ENCODE measurements at places on chromosomes 5 and 9. TPM values are rescaled to one million over a fixed set of nuclear protein-coding genes. Genes with fewer than 3 reads are reported as not detected.

- no peak for DNase-seq
- no peak overlapping the region for H3K4me3 ChIP-seq
- H3K27ac ChIP-seq, result no peak overlapping the region
- H3K4me1 ChIP-seq, result no peaks in the 10 kb centered on the region
- H3K36me3 ChIP-seq, result no peaks in the 10 kb centered on the region
Observed at GRCh38 chr5:53350991-53351770, 129.2 kb upstream of the FST start.

DNA sequence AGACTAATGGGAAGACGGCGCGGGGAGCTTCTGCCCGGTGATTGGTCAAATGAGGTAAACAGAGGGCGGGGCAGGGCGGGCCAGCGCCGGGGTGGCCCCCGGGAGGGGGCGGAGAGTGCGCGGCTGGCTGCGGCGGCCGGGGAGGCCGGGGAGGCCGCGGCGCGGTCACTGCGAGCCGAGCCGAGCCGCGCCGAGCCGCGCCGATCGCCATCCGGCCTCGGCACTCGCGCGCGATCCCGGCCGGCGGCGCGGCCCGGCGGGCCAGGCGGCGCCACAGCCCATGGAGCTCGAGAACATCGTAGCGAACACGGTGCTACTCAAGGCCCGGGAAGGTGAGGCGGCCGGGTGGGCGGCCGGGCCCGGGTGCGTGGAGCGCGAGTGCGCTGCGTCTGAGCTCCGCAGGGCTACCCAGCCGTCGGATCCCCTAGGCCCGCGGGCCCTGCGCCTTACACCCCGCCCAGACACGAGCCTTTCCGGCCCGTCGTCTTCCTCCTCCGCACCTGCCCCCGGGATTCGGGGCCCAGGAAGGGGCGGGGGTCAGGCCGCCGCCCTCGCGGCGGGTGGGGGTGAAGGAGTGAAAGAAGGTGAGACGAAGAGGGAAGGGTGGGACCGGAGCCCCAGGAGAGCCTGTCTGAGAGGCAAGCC is at the start of gene GRK6:
TSS of gene GRK6 (plus strand) at position 111 of the 645 bp plus-strand sequence. CDS start at position 281, 170 bp downstream.
- peak within 1 kb of the TSS; percentile 78 for H3K4me3 ChIP-seq
- peak within 1 kb of the TSS; percentile 96 for H3K27ac ChIP-seq
- peaks cover 42% of the 10 kb centered on the region for H3K4me1 ChIP-seq
- H3K27me3 ChIP-seq, result no peaks in the 10 kb centered on the region
- DNase-seq, result no peak
- H3K36me3 ChIP-seq, result peaks cover 25% of the 10 kb centered on the region

- DNase-seq, result no peak
- H3K4me1 ChIP-seq, result peaks cover 8% of the 10 kb centered on the region
- H3K27ac ChIP-seq, result peak overlapping the region; percentile 4
- H3K4me3 ChIP-seq, result no peak overlapping the region
- H3K27me3 ChIP-seq, result no peaks in the 10 kb centered on the region
Observed at GRCh38 chr5:143890487-143890886, 78.5 kb downstream of the HMHB1 start.

- no peak overlapping the region for H3K27ac ChIP-seq
- no peaks in the 10 kb centered on the region for H3K27me3 ChIP-seq
- H3K36me3 ChIP-seq, result peaks cover 49% of the 10 kb centered on the region
- H3K4me3 ChIP-seq, result no peak overlapping the region
- no peak for DNase-seq
Observed at GRCh38 chr5:138947780-138948179, 72.6 kb upstream of the LRRTM2 start.

- H3K27ac ChIP-seq, result no peak overlapping the region
- no peaks in the 10 kb centered on the region for H3K36me3 ChIP-seq
- H3K27me3 ChIP-seq, result no peaks in the 10 kb centered on the region
- no peaks in the 10 kb centered on the region for H3K4me1 ChIP-seq
- H3K4me3 ChIP-seq, result no peak overlapping the region
Observed at GRCh38 chr5:75933489-75933888, 149.7 kb upstream of the SV2C start.

DNA sequence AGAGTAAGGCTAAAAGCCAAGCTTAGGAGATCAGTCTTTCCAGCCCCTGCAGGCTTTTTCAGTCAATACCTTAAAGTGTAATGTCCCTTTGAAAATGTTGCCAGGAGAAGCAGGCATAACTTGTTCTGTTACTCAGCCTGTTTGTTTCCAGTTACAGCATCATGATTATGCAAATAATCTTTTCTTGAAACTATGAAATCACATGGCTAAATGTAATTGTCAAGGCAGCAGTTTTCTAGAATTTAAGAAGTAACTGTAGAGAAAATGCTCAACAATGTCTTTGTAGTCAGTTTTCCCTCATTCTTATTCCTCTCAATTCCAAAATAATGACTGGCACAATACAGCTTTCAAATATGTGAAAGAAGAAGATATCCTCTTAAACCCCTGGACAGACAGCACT is 1.9 kb upstream of the GPR107 start:
- H3K27me3 ChIP-seq, result no peaks in the 10 kb centered on the region
- H3K4me1 ChIP-seq, result peaks cover 14% of the 10 kb centered on the region
- H3K4me3 ChIP-seq, result no peak overlapping the region
- no peaks in the 10 kb centered on the region for H3K36me3 ChIP-seq
- no peak overlapping the region for H3K27ac ChIP-seq

- H3K27ac ChIP-seq, result no peak overlapping the region
- no peak overlapping the region for H3K4me3 ChIP-seq
- no peaks in the 10 kb centered on the region for H3K27me3 ChIP-seq
- no peak for DNase-seq
- peaks cover 47% of the 10 kb centered on the region for H3K4me1 ChIP-seq
Observed at GRCh38 chr9:34995670-34996060, 6.1 kb downstream of the DNAJB5 start.

DNA sequence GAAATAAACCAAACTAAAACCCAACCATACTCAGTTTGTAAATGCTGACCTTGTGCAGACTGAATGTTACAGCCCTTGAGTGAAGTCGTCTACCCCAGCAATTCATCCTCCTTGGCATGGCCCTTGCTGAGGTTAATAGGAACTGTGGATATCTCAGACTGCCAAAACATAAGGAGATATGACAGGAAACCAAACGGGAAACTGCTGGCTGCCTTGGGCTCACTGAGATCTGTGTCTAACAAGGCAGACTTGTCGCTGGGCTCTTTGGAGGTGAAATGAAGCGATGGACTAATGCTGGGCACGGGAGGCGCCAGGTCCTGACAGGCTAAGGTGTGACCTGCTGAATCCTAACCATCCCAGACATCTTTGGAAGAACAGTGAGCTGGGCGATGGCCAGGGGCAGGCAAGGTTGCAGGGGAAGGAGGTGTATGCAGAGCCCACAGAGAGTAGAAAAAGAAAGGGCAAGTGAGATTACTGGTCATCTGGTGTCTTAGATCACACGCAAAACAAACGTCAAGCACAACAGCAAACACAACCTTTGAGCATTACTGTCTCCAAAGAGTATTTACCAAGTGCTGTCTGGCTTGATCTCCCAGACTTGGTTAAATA is 44.6 kb upstream of the ALDH1A1 start:
- H3K27ac ChIP-seq, result no peak overlapping the region
- no peak overlapping the region for H3K4me3 ChIP-seq
- no peaks in the 10 kb centered on the region for H3K36me3 ChIP-seq
- no peaks in the 10 kb centered on the region for H3K4me1 ChIP-seq

Gene C9orf153
- 0.99 TPM for total RNA-seq

Gene CKMT2
- 7.0 TPM for total RNA-seq

Gene BAAT
- 0.40 TPM for total RNA-seq

Gene PCDHGC4
- total RNA-seq, result 20.0 TPM

Gene PDZD2
- total RNA-seq, result 40.2 TPM

Data from spinal cord (tissue), 10 donors.